ENCODE measurements at places on chromosomes 5 and 9.

- DNase-seq, result no peak
Observed at GRCh38 chr5:137442660-137443059, 56.5 kb downstream of the SPOCK1 start.

- DNase-seq, result no peak
Observed at GRCh38 chr9:21758540-21758939, 43.9 kb upstream of the MTAP start.

- no peak for DNase-seq
Observed at GRCh38 chr9:15116130-15116580, 190.9 kb downstream of the TTC39B start.

DNA sequence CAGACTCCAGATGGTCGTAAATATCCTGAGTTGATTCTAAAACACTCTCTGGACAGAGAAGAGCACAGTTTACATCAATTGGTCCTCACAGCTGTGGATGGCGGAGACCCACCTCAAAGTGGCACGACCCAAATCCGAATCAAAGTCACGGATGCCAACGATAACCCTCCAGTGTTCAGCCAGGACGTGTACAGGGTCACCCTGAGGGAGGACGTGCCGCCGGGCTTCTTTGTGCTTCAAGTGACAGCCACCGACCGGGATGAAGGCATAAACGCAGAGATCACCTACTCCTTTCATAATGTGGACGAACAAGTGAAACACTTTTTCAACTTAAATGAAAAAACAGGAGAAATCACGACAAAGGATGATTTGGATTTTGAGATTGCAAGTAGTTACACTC lies 891 bp downstream of the PCDHGB2 start:
- DNase-seq, result no peak

DNA sequence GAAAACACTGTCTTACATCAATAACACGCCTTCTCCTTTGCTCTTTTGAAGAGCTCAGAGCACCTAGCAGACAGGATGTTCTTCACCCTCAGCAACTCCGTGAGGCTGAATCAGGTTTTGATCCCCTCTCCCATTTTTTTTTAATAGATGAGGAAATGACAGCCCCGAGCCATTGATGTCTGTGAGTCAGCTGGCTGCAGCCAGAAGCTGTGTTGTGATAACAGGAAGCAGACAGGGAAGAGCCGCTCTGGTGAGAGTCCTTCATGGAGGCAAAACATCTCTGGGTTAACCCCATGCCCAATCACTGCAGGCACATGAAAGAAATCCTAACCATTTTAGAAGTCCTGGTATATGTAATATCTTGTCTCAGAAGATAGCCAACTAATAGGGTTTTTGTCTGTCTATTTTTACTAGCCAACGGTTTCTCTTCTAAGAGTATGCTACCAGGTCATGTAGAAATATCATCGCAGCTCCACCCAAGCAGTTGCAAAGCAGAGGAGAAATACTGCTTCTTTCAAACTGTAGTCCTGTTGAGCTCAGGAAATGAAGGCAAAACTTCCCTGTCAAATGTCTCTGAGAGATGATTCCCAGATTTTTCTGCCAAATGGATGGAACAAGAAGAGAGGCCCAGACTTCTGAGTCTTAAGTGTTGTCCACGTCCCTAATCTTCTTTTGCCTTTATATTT lies 568.9 kb downstream of the CCDC171 start:
- DNase-seq, result no peak

- no peak for DNase-seq
Observed at GRCh38 chr5:138789771-138790242, 36.6 kb downstream of the CTNNA1 start.

GRCh38 chr9:15389173-15389572 lies 33.5 kb upstream of the SNAPC3 start:
- no peak for DNase-seq

DNA sequence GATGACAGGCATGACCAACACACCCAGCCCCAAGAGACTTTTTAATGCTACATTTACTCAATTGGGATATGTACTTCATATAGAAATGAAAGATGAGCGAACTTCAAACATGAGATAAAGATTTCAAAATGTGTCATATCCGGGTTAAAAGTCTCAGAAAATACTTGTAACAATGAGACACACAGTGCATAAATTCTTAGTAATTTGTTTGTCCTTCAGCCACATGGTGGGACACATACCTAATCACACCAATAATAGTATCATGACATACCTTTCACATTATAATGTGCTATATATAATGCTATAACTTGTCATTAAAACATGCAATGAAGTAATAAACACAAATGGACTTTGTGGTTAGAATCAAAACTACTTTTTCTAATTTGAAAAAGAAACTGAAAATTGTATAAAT lies 204.7 kb upstream of the RFX3 start:
- no peak for DNase-seq

DNA sequence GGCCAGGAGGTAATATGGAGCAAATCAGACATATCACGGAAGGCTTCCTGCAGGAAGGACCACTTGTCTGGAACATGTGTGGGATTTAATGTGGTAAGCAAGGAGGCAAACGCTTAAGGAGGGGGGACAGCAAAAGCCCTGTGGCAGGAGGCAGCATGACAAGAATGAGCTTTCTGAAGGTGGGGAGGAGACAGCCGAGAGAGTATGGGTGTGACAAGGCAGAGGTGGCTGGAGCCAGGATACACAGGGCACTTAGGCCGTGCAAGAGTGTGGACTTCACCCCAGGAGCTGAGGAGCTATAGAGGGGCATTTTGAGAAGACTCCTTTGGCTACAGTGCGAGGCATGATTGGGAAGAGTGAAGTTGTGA lies 14.4 kb upstream of the S1PR3 start:
- DNase-seq, result no peak

DNA sequence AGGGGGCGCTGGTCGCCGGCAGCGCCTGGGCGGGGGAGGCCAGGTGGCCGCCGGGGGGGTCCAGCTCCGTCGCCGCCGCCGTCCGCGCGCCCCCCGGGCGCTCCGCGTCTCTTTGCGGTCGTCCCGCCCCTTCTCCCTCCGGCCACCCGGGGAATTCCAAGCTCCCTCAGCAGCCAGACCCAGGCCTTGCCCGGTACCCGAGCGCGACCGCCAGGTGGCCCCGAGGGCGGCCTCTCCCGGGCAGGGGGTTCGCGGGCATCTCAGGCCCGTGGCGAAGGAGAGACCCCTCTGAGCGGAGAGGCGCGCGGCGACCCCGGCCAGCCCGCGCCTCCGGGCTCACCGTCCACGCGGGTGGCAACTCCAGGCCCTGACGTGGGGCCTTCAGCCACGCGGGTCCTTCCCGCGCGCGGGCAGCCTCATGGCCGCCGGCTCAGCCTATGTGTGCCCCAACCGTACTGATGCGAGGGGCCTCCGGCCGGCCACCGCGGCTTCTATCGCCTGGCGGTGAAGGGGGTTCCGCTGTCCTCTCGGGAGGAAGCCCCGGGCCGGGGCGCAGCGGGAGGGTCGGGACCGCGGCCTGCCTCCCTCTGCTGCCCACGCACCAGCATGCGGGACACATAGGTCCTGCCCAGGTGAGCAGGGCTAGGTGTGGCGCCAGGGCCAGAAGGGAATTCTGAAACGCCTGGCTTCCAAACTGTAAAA lies 529 bp upstream of the NRARP start:
- DNase-seq, result no peak

GRCh38 chr5:55485073-55485472 lies 49.7 kb downstream of the PLPP1 start:
- no peak for DNase-seq

DNA sequence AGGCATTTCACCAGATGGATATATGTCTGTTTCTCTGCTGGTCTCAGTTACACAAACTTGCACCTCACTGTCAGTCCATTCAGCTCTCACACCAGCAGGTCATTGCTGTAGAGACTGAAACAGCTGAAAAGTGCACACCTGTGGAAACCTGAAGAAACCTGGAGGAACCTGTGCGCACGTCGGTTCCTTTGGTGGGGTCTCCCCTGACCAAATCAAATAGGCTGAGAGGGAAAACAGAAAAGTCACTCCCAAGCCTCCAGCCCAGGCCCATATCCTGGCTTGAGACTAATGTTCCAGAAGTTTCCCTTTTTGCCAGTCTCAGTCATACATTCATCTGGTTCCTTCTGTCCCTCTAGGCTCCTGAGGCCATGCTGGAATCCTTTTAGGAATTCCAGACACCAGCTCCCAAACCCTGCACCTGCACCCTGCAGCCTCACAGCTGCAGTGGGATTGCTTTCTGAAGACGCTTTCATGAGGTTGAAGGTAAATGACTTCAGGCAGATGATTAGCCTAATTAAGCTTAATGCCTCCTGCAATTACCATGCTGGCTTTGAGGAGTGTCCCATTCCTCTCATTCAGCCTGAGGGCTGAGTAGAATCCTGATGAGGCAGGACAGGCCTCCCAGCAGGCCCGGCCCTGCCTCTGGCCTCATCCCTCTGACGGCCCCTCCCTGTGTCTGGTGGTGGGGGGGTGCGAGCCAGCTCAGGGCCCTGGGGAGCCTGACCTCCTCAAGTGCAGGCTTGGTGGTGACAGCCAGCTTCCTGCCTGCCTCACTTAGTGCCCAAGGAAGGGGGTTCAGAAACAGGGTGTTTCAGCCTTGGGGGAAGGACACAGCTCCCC lies 24.3 kb upstream of the CXCL14 start:
- no peak for DNase-seq

DNA sequence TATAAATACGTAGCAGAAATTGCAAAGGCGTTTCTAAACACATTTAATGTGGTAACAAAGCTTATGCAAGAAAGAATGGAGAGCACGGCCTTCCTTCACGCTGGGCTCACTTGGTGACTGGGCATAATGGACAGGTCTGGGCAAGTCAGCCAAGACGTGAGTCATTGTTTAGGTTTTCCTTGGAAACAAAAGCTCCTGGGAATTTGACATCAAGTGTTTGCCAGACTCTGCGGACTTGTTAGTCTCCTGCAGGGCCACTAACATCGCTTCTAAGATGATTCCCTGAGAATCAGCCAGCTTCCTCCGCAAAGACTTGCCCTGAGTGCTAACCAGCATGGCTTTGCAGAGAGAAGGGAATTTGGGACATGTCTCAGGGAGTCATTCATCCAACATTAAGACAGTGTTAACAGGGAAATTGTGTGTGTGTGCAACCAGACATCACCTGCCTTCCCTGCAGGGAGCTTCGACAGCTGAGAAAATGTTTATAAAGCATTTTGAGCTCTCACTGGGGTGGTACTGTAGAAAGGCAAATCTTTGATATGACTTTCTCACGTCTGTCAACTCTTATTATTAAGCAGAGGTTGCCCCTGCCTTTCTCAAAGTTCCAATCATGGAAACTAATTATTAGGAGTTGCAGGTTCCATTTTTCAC lies 182.5 kb downstream of the NTRK2 start:
- DNase-seq, result no peak

DNA sequence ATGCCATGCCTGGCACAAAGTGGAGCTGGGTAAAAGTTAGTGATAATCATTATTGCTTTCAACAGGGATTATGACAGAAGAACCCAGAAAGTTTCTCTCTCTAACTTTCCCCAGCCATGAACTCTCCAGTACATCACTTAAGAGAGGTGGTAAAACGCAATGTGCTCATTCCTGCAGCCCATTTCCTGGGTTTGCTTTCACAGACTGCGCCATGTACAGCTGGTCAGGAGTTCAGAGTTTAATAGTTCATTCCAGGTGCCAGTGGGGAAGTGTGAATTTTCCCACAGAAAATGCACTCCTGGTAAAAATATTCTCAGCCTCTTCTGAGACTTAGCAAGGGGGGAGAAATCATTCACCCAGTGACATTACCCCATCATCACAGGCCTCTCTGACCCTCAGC lies 35.5 kb downstream of the ADAM19 start:
- DNase-seq, result no peak

DNA sequence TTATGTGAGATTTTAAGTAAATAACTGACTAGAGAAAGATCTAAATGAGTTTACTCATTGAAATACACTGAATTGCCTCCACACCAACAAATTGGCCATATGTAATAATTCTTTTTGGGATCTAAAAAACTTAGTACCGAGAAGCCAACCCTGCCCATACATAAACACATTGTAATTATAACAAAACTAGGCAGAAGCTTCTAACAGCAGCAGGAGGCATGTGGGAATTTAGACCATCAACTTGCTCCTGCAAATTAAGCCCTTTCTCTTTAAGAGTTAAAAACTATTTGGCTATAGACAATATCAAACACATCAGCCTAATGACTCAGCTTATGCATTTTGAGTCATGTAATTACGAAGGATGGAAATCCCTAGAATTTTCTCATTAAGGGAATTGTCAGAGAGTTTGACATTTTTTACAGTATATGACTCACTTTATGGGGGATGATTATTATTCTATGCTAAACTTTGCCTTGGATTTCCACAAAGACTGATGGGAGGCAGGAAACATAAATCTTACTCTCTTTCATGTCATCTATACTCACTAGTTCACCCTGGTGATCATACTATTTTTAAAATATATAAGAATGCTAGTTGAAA lies 1.0 kb downstream of the IL7R start:
- DNase-seq, result no peak

DNA sequence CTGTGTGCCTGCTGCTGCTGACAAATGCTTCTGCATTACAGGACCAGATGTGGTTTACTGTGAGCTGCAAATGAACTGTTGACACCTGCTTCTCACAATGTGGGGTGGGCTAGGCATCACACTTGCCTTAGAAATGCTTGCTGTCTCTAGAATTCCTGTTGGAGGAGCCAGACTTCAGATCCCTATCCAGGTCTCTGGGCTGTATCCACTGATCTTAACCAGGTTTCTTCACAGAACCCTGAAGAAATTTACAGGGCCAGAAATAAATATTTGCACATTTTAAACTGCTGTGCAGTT lies 255.4 kb downstream of the FAM114A2 start:
- DNase-seq, result no peak

DNA sequence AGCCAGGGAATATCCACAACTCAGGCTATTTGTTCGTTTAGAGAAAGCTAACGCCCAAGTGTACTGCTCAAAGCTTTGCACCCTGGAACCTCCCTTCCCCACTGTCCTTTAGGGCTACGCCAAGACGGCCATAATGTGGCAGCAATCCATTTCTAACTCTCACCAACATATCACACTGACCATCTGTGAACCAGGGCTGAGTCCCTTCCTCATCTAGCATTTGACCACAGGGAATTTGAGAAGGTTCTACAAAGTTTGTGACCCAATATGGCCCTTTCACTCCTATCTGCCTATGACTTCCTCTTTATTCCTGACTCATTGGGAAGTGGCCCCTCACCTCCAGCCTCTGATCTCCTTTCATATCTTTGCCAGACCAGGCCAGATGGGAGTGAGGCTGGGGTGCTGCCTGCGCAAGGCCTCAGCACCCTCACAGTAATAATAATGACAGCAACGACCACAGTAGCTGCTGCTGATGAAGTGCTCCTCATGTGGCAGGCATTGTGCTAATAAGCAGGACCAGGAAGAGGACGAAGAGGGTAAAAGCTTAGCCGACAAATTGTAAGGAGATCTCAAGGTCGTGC lies 9.3 kb upstream of the ARAP3 start:
- DNase-seq, result no peak

GRCh38 chr9:105483618-105484017 lies 35.8 kb downstream of the FSD1L start:
- DNase-seq, result no peak

Data from stimulated activated CD4-positive, alpha-beta T cell treated with anti-CD3 and anti-CD28 coated beads, Interleukin-1b, Interleukin-23, amount 100 ng/mL, for 24 hours (primary cell).